ENCODE measurements at places on chromosomes 7 and 10.

DNA sequence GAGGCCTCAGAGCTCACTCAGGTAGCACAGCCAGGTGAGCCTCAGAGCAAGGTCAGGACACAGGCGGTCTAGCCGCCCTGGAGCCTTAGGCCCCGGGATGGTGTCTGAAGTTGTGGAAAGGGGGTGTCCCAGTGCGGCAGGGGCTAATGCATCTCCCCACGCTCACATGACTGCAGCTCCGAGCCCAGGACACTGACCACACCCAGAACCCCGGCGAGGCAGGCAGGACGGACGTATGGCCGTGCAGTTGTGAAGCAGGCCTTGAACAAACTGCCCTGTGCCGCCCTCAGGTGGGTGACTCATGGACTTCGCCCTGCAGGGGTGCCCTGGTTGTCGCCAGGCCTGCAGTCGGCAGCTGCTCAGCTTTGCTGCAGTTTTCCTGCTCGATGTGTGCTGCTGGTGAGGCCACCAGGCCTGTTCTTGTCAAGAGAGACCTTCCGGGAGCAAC is 5.0 kb upstream of the PRKAR1B start:
- DNase-seq: no peak

DNA sequence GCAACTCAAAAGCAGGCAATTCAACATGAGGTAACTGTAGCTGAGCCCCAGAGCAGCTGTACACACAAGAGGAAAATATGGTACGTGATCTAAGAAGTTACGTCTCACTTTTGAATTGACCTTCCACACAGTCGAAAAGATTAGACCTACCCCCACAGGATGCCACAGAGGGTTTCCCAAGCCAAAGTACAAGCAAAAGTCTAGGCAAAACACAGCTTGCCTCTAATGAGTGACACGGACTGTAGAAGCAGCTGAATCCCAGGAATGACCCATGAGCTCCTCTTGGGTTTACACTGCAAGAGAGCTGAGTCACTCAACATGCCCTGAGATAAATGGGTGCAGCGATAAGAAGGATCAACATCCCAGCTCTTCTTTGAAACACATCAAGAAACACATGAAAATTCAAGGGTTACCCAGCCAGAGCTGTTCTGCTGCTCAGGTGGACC is 9.8 kb downstream of the CREB3L2 start:
- DNase-seq: no peak

- DNase-seq: no peak
These were observed 63.2 kb upstream of the FHIP2A start for GRCh38 chr10:114758331-114758730.

DNA sequence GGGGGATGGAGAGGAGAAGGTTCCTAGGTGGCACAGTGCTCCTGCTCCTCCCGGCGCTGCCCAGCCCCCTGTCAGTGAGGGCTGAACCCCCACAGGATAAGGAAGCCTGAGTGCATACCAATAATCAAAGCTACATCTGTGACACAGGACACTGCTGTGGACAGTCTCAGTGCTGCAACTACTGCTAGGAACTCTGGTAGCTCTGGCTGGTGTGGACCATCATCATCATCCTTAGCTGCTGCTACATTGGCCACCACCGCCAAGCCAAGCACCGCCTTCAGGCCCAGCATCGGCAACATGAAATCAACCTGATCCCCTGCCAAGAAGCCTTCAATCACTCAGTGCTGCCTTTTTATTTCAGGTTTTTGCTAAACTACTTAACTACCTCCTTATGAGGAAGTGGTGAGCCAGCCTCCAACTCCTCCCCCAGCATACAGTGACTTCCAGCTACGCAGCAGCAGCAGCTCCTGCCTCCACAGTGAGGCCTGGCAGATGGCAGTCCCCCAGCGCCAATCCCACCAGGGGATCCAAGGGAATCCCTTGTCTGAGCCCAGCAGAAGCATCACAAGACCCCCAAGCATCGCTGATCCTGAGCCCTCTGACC is 32.1 kb upstream of the SLC26A4 start:
- no peak for DNase-seq
